ENCODE measurements at places on chromosomes 12 and 14.
A peak's percentile ranks its signal among the peaks of the same experiment; 100 is the strongest.

GRCh38 chr14:104974665-104975390, 3.3 kb downstream of the AHNAK2 start:
- no peak for DNase-seq

DNA sequence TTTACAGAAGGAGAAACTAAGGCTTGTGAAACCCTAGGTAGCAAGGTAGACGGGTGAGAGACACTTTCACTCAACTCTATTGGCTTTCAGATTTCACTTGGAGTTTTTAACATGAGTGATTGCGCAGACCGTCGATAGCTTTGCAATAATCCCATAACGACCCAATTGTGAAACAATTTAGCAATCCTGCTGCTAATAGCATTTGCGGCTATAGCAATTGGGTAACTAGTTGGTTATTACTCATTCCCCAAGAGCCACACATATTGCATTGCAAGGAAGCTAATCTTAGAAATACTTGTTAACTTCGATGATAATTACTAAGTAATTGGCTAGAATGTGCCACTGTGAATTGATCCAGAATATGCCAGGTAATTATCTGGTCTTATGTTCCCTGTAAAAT, 159.9 kb upstream of the NOS1 start:
- DNase-seq = no peak

DNA sequence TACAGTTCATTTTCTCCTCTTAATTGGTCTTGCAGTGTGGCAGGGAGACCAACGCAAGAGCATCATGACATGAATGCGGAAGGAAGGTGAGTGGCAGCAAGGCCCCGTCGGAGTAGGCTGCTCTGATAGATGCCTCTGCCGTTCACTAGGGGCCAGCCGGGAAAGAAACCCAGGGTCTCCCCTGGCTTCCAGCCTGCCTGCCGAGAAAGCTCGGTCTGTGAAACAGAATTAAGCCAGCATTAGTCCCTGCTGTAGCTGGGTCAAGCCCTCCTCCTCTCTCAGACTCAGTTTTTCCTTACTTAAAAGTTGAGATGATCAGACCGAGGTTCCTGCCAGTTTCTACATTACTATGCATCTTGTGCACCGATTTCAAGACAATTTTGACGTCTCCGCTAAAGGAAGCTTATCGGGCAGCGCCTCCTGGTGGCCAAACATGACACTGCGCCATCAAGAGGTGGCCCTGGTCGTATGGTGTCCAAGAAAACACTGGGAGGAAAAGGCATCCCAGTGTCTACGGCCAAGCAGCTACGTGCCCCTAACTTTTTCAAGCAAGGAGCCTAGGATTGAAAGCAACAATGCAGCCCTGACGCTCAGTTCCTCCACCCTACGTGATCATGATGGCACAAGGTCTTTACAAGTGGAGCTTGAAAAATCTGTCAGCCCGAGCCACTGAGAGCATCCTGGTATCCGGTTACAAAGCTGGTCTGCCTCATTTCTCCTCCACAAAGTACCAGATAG, 131.6 kb downstream of the KSR2 start:
- peak; percentile 71 for DNase-seq

GRCh38 chr12:117334855-117335587, 26.4 kb downstream of the NOS1 start:
- no peak for DNase-seq

DNA sequence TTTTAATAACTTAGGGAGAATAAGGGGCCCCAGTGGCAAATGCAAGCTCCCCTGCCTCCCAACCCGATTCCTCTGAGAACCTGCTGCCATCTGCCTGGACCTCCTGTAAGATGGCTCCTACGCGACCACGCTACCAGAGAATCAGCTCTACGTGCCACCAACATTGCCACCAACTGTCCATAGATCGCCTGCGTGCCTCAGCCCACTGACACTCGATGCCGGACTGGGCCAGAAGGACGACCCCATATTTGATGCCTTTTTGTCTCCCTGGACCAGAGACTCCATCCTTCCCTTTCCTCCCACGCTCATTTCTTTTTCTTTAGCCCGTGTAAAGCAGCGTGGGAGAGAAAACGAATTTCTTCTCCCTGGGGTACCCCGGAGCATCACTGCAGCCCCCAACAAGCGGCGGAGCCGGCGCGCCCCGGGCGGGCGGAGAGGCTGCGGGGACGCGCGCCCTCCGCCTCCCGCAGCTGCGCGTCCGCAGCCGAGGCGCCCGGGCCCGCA, 565 bp upstream of the KLHL42 start:
- DNase-seq = peak; percentile 85

DNA sequence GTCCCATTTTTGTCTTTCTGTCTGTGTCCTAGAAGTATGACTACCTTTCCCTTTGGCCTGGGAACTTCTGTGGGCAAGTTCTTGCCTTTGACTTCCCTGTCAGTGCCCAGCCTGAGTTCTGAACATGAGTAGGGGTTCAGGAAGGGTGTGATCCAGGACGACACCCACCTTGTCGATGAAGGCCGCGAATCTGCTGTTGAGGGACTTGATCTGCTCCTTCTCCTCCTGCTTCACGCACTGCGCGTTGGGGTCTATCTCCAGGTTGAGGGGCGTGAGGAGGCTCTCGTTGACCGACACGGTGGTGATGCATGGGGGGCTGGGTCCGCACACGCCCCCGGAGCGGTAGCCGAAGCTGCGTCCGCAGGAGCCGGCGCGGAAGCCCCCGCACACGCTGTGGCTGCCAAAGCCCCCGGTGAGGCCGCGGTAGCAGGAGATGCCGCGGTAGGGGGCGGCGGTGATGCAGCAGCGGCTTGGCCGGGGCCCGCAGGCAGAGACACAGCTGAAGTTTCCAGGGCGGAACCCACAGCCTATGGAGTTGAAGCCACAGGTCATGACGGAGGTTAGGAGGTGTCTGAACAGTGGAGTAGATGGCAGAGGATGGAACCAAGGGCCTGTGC, at the start of gene KRT83:
KRT83 (minus strand) TSS at position 615 of the 617 bp plus-strand sequence; CDS start at position 552, 63 bp downstream.
- no peak for DNase-seq

- DNase-seq = no peak
Observed at GRCh38 chr14:51201890-51202289, 38.2 kb upstream of the TMX1 start.

GRCh38 chr14:96881713-96882112, 84.5 kb downstream of the VRK1 start:
- DNase-seq = no peak

GRCh38 chr12:101859664-101860607, 17.4 kb upstream of the DRAM1 start:
- no peak for DNase-seq

DNA sequence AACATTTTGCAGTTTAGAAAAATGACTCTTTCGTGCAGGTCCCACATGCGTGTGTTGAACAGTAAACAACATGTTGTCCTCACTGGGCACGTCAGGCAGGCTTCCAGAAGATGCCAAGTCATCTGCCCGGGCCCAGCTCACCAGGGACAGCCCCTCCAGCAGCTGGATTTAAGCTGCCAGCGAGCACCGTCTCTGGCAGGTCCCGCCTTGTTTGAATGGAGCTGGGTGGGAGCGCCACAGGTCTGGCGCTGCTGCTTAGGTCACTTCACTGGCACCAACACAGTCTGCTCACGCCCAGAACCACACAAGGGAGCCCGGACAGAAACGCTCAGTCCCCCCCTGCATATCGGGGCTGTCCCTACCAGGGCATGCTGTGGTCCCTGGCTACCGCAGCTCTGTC, 33.1 kb upstream of the MMP17 start:
- DNase-seq = no peak
